ENCODE measurements at places on chromosomes 2 and 18. TPM values are rescaled to one million over a fixed set of nuclear protein-coding genes. Genes with fewer than 3 reads are reported as not detected.

DNA sequence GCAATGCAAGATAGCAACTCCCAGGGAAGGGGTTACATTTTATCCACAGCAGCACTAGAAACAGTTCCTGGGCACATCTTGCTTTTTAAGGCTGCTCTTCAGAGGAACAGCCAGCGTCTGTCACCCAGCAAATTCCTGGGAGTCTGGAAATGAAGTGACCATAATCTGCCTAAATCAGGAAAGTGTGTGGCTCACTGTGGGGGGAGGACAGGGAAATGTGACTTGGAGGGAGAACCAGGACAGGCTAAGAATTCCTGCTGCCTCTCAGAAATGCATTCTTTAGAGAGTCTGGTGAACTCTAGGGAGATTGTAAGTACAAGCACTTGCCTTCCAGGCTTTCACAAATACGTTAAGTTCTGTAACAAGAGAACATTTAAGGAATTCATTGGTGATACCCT lies 364.3 kb upstream of the SPHKAP start:
- H3K36me3 ChIP-seq = no peaks in the 10 kb centered on the region
- H3K4me3 ChIP-seq = no peak overlapping the region
- DNase-seq = no peak
- H3K27ac ChIP-seq = no peak overlapping the region
- no peaks in the 10 kb centered on the region for H3K4me1 ChIP-seq
- H3K27me3 ChIP-seq = no peaks in the 10 kb centered on the region

GRCh38 chr2:127084611-127085316 lies 22.2 kb downstream of the BIN1 start:
- no peak overlapping the region for H3K4me3 ChIP-seq
- H3K36me3 ChIP-seq = no peaks in the 10 kb centered on the region
- no peak overlapping the region for H3K27ac ChIP-seq
- no peaks in the 10 kb centered on the region for H3K27me3 ChIP-seq
- H3K4me1 ChIP-seq = peaks cover 33% of the 10 kb centered on the region

MEP1B gene
- total RNA-seq = not detected

GAD1 gene
- total RNA-seq = 0.60 TPM

DNA sequence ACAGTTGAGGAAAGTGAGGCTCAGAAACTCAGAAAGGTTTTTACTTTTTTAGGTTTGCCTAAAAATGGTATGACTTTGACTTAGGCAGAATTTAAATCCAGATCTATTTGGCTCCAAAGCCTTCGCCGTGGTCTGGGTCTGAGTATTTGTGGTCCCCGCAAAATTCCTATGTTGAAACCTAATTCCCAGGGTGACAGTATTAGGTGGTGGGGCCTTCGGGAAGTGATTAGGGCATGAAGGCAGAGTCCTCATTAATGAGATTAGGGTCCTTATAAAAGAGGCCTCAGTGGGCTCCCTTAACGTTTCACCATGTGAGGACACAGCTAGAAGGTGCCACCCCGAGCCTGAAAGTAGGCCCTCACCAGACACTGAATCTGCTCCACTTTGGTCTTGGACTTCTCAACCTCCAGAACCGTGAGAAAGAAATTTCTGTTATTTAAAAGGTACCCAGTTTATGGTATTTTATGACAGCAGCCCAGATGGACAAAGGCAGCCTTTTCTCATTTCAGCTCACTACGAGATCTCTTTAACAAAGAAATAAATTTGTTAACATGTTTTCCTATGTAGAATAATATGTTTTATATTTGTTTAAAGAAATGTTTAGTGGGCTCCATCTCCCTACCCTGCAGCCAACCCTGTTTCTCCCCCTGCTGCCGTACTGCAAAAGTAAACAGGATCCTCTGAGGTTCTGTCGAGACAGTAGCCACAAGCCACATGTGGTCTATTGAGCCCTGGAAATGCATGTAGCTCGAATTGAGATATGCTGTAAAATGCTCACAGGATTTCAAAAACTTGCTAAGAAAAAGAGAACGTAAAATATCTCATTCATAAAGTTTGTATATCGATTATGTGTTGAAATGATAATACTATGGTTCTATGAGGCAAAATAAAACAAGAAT lies 80.6 kb downstream of the MOGAT1 start:
- DNase-seq = no peak
- no peaks in the 10 kb centered on the region for H3K27me3 ChIP-seq

DNA sequence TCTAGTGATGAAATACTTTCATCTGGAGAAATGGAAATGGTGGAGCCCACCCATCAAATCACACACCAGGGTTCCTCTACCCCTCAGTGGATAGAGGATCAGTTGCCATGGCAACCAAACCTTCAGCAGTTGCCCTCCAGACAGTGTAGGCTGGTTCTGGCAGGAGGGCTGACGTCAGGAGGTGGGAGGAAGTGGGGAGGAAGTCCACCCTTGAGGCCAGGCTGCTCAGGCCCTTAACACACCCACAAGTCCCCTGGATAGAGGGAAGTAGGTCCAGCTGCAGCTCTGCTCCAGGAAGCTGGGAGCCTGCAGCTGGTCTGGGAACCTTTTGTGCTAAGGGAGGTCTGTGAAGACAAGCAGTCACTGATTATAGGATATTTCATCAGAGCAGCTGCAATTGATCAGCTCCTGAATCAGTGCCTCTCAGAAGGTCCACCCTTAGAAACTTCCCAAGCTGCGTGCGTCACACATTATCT lies 186.6 kb downstream of the MTX2 start:
- no peaks in the 10 kb centered on the region for H3K27me3 ChIP-seq
- H3K27ac ChIP-seq = no peak overlapping the region
- peak; percentile 16 for DNase-seq
- no peak overlapping the region for H3K4me3 ChIP-seq

IKZF2 gene
- 0.46 TPM for total RNA-seq

DNA sequence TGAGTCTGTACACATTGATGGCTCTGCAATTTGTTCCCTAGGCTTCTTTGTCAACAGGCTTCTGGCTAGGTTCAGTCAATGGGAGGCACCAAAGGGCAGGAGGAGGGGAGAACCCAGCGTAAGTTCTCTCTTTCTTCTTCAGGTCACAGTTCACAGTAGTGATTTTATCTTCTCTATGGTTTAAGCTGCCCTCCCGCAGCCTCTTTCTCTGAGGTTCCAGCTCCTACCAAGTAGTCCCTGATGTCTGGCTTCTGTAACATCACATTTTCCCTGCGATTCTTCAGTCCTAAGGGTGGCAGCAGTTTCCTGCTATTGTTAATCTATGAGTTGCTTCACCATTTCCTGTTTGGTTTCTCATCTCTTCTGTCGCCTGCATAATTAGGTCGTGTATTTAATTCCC lies 107.4 kb downstream of the CPO start:
- peaks cover 10% of the 10 kb centered on the region for H3K4me1 ChIP-seq
- no peaks in the 10 kb centered on the region for H3K36me3 ChIP-seq
- DNase-seq = peak; percentile 54
- no peaks in the 10 kb centered on the region for H3K27me3 ChIP-seq
- H3K27ac ChIP-seq = peak overlapping the region; percentile 40

ORC4 gene
- 24.5 TPM for total RNA-seq

- no peaks in the 10 kb centered on the region for H3K4me1 ChIP-seq
- H3K27ac ChIP-seq = no peak overlapping the region
- H3K36me3 ChIP-seq = no peaks in the 10 kb centered on the region
- H3K27me3 ChIP-seq = no peaks in the 10 kb centered on the region
- no peak overlapping the region for H3K4me3 ChIP-seq
- DNase-seq = no peak
Measured at GRCh38 chr2:232543928-232544631, 4.6 kb downstream of the CHRNG start.

PLCD4 gene
- total RNA-seq = 3.1 TPM

DNA sequence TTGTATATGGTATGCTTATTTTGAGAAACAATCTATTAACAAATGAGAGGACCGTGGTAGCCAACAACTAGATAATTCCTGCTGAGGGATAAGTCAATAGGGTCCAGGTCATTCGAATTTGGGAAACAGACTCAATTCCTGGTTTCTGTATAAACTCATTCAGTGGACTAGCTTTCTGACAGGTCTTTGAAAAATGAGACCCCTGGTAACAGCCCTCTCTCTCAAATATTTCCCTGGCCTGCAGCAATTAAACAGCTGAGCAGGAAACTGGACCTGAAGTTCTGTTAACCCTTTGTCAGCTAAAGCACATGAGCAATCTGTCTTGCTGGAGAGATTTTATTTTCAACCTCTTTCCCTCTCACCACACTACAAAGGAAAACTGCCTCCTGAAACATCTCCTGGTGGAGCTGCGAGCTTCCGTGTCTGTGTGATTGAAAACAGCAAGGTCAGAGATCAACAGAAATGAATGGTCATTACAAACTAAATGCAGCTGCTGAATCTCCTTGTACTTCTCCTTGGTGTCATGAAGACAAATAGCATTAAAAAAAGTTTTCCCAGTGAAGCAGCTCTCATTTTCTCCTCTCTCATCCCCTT lies 70.3 kb upstream of the CCDC85A start:
- H3K27me3 ChIP-seq = no peaks in the 10 kb centered on the region
- H3K36me3 ChIP-seq = no peaks in the 10 kb centered on the region
- H3K27ac ChIP-seq = no peak overlapping the region

- H3K27me3 ChIP-seq = no peaks in the 10 kb centered on the region
- H3K4me1 ChIP-seq = no peaks in the 10 kb centered on the region
- no peaks in the 10 kb centered on the region for H3K36me3 ChIP-seq
Measured at GRCh38 chr2:67485431-67485830, 88.3 kb downstream of the ETAA1 start.

ABHD1 gene
- total RNA-seq = not detected

C2orf78 gene
- total RNA-seq = not detected

CD207 gene
- not detected for total RNA-seq

DNA sequence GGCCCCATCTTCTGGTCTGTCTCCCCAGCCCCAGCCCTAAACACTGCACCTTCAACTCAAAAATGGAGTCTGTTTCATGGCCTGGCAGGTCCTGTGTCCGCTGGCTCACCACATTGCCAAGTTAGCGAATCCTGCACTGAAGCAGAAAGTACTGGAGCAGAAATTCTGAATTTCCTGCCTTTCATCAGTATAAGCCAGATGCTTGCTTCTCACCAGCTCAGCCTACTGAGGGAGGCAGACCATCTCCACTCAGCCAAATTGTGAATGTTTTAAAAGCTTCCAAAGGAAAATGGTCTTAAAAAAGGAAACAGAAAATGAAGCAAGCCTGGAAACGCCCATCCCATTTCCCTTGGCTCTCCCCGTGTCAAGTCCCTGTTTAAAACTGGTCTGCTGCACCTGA lies 157.8 kb downstream of the C1D start:
- no peaks in the 10 kb centered on the region for H3K27me3 ChIP-seq
- no peak overlapping the region for H3K4me3 ChIP-seq
- no peak overlapping the region for H3K27ac ChIP-seq
- no peak for DNase-seq

DNA sequence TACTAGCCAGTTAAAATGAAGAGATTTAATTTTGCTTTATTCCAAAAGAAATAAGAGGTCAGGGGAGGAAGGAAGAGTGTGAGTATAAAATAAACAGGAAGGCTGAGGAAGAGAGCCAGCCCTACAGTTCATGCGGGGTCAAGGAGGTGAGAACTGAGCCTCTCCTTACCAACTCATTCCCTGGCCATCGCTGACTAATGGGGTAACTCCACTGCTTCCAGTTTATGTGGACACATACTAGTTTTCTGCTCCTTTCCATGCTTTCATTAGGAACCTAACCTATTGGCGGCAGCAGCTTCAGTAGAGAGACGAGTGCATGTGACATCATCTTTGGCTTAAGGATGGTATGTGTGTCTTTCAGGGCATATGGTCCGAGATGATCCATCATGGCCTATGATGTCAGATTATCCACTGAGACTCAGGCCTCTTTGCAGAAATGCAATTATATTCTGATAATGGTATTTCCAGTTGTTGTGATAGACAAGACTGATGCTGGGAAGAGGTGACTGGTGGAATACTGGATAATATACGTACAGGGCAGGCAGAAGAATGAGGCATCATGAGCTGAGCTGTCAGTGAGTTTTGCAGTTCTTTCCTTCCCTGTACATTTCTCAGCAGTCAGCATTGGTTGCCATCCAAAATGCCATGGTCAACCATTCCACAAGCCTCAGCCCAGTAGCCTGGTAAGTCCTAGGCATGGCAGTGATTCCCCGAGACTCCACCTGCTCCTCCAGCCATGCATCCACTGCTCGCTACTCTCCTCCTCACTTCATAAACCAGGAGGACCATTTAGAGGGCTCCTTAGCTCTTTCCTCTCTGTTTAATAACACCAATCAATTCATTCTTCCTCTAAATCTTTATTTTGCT lies 184.6 kb upstream of the OSR1 start:
- H3K36me3 ChIP-seq = no peaks in the 10 kb centered on the region
- no peak overlapping the region for H3K27ac ChIP-seq
- H3K4me3 ChIP-seq = no peak overlapping the region
- DNase-seq = no peak
- H3K27me3 ChIP-seq = no peaks in the 10 kb centered on the region

TMEM247 gene
- total RNA-seq = not detected

GRCh38 chr18:48632676-48633257 lies 93.9 kb downstream of the CTIF start:
- no peak overlapping the region for H3K27ac ChIP-seq
- no peak overlapping the region for H3K4me3 ChIP-seq
- DNase-seq = no peak
- H3K4me1 ChIP-seq = peaks cover 10% of the 10 kb centered on the region

DNA sequence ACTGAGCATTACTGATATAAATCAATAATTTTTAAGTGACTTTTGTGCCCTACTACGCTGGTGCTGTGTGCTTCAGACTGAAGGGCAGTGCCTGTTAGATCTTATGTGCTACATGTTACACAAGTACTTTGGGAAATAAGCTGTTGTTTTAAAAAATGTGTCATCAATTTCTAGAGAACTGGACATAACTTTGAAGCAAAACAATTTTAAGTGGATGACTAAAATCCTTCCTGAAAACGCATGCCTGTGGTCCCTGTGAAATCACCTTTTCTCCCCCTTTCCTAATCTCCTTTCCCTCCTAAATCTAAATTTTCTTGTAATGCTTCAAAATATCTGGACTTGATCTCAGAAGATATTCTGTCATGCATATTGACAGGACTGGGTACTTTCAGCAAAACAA lies 7.1 kb upstream of the IL1RL1 start:
- H3K27me3 ChIP-seq = no peaks in the 10 kb centered on the region
- H3K4me1 ChIP-seq = peaks cover 38% of the 10 kb centered on the region
- no peaks in the 10 kb centered on the region for H3K36me3 ChIP-seq
- DNase-seq = peak; percentile 78
- H3K4me3 ChIP-seq = no peak overlapping the region
- H3K27ac ChIP-seq = peak overlapping the region; percentile 92

GRCh38 chr2:111246620-111247061 lies 125.9 kb downstream of the BCL2L11 start:
- peak; percentile 17 for DNase-seq
- peaks cover 3% of the 10 kb centered on the region for H3K36me3 ChIP-seq
- H3K27me3 ChIP-seq = no peaks in the 10 kb centered on the region
- no peak overlapping the region for H3K27ac ChIP-seq

GRCh38 chr2:64770781-64771334 lies 117.1 kb upstream of the SERTAD2 start:
- DNase-seq = no peak
- no peaks in the 10 kb centered on the region for H3K36me3 ChIP-seq
- H3K27me3 ChIP-seq = no peaks in the 10 kb centered on the region
- H3K4me1 ChIP-seq = peaks cover 12% of the 10 kb centered on the region
- H3K4me3 ChIP-seq = no peak overlapping the region
- no peak overlapping the region for H3K27ac ChIP-seq

GPR75 gene
- total RNA-seq = 4.7 TPM

All from endothelial cell of umbilical vein (primary cell).